Prostate gland (tissue), 2 donors: ENCODE measurements at places on chromosomes 1 and 21.

- DNase-seq = peak; percentile 10
Observed at GRCh38 chr1:230632273-230632873, 9.9 kb upstream of the COG2 start.

- no peak for DNase-seq
Observed at GRCh38 chr1:232766904-232767303, 38.3 kb upstream of the MAP10 start.

DNA sequence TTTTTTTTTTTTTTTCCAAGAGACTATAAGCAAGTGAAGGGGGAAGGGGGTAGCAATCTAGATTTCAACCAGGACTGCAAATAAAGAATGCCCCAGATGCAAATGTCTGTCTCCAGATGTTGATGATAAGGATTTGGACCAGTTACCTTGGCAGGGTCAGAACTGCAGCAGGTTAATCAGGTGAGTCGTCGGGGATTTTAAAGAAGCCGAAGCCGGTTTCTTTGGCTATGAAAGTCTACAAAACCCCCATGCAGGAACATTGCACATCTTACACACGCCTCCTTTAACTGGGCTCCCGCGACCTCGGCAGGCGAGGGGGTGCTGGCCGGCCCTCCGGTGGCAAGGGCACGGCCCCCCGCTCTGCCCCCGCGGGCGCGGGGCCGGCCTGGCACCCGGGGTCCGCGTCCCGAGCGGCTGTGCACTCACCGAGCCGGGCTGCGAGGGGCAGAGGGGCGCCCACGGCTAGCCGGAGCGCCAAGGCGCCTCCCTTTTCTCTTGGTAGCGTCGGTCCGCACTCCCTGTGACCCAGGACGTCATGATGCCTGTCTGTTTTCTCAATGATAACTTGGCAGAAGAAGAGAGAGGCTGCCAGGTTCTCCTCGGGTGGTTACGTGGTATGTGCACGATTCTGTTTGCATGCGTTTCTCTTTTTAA, 366.3 kb upstream of the ESRRG start:
- DNase-seq = peak; percentile 51

DNA sequence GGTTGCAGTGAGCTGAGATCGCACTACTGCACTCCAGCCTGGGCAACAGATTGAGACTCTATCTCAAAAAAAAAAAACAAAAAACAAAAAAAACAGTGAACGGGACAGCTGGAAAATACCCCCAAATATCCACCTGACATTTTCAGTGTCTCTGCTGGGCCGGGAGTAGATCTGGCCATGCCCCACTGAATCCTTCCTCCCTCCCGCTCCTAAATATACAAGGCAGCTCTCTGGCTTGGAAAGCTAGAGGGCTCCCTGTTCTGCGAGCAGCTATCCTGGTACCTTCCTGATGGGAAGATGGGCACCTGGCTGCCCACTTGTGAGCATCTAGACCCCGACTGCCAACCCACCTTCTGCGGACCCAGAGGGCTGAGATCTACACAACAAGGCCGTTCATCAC, 21.4 kb downstream of the SPSB1 start:
- DNase-seq = no peak

GRCh38 chr1:157155658-157156057, 17.5 kb upstream of the ETV3 start:
- no peak for DNase-seq

GRCh38 chr1:28031173-28031572, 57.2 kb downstream of the EYA3 start:
- no peak for DNase-seq

DNA sequence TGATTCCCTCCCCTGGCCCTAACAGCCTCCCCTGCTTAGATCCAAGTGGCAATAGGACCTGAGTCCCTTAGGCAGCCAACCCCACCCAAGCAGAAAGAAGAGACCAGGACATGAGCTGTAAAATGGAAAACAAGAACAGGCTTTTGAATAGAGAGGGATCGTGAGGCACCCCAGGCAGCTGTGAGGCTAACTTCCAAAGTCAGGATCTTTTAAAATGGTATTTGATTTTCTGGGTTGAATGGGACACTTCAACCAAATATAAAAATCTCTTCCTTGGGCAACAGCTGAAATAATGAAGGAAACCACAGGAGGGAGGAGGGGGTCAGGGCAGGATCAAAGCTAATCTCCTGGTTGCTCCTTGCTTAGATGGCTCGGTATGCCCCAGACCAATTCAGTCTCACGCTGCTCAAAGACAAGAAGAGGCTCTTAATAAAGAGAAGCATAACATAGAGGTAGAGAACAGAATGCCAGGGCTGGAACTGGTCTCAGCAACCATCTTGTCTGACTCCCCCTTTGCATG, 28.6 kb upstream of the AVPR1B start:
- DNase-seq = no peak

DNA sequence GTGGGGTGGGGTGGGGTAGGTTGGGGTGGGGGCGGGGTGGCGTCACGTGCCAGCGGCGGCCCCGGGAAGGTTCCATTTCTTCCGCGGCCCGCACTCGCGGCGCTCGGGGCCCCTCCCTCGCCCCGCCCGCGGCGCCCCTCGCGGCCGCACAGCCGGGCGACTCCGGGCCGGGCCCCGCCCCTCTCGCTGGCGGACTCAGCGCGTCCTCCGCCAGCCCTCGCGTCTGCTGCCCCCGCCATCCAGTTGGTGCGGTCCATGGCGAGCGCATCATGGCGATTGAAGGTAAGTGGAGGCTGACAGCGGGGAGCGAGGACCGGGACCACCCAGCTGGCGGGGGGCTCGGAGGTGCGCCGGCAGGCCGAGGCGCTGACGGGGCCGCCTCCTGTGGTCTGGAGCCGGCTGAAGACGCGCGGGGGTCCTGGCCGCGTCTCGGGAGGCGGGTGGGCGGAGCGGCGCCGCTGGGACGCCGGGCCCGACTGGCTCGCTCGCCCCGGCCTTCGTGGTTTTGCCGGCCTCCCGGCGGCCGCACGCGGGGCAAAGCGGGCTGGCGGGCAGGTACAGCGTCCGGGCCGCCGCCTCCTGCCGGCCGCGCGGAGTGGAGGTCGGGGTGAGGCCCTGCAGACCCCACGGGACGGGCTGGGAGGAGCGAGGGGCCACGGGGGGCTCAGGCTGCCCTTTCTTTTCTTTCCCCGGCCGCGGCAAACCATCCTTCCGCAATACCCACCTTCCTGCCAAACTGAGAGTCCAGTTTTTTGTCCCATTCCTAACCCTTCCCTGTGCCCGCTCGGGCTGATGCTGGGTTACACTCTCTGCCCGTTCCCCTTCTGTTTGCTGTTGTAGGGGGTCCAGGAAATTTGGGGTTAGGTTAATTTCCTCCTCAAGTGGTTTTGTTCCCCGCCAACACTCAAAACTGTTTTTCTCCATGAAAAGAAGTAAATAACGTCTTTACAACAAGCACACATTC, at the start of gene SYT14:
SYT14 (plus strand) TSS at position 222 of the 964 bp plus-strand sequence; CDS start at position 270, 48 bp downstream.
- no peak for DNase-seq

DNA sequence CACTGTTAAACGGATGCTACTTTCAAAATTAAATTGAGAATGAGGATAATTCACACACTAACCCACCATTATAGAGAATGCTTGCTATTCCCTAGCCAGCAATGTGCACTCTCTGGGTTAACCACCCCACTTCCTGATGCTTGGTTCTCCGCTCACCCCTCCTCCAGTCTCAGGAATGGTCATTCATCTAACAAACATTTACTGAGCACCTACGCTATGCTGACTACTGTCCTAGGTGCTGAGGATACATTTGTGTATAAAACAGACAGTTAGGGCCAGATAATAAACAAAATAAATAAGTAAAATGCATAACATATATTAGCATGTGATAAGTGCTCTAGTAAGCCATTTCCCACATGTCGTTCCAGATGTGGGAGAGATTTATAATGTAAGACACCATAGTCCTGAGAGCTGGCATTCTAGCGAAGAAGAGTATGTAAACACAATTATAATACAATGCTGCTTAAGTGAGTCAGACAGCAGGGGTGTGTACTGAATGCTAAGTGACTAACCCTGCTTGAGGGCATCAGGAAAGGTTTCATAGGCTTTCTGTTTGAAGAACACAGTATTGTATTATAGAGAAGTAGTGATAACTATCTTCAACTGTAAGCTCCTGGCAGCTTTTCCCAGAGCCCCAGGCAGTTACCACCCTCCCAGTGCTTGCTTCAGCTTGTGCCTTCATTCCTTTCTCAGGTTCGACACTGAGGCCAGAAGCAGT, 126.7 kb upstream of the CACHD1 start:
- DNase-seq = peak; percentile 88

DNA sequence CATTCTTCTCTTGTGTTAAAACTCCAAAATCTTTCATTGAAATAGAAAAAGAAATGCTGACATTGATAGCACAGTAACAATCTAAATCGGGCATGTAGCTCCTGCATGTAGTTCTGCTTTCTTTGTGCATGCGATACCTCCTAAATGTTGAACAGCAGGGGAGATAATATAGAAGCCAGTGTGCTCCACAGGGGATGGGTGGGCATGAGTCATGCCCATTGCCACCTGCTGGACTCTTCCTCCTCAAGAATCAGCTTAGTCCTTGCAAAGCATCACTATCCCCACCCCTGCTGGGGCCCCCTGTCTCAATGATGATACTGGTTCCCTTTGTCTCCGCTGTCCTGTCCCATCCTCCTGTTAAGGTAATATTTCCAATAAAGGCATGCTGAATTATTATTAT, 203.0 kb downstream of the RWDD3 start:
- DNase-seq = no peak

DNA sequence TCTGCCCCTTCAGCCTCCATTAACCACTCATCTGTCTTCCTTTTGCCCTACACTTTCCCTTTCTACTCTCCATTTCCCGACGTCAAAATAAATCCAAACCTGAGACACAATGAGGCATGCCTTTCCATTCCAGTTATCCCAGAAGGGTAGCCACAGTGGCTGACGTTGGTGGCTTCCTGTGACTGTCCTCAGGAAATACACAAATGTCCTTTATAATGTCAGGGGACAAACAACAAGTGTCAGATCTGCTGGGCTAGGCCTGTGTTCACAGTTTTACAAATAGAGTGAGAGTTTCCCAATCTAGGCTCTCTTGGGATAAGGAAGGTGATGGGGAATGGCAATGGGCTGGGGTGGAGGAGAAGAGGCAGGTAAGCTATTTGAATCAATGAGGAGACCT, 135.3 kb downstream of the BRINP2 start:
- DNase-seq = no peak

GRCh38 chr1:231487910-231488309, 40.6 kb upstream of the TSNAX start:
- DNase-seq = no peak

DNA sequence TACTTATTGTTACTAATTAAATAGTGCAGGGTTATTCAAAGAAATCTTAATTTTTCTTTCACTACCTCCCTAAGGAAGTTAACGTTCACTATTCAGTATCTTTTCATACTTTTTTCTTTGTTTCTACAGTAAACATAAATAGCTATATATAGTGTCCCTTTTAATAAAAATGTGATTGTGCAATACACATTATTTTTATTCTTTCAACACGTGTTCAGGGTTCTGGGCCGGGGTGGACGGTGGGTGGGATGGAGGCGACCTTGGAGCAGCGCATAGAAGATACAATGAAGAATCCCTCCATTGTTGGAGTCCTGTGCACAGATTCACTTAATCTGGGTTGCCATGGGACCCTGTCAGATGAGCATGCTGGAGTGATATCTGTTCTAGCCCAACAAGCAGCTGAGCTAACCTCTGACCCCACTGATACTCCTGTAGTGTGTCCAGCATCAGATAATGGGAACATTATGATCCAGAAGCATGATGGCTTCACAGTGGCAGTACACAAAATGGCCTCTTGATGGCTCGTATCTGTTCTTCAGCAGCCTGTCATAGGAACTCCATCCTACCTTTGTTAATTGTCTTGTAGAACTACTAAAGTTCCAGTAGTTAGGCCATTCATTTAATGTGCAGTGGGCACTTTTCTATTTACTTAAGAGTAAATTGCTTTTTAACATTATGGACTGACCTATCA, 155.9 kb upstream of the L1TD1 start:
- DNase-seq = no peak

GRCh38 chr1:15279576-15280230, 32.7 kb downstream of the FHAD1 start:
- no peak for DNase-seq

DNA sequence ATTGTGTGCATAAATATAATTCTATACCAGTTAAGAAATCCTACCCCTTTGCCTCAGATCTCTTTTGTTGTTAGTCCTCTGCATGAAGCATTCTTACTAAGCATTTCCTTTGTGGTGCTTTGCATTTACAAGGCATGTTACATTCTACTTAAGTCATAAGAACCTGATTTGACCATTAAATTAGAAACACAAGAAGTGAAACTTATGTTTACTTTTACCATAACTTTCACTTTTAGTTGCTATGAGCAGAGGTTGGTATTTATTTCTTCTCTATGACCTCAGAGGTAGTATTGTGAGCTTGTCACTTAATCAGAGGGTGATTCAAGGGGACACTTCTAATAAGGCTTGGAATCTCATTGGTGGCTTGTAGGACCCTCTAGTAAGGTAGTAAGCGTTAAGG, 9.0 kb downstream of the FAM20B start:
- no peak for DNase-seq

- DNase-seq = no peak
Observed at GRCh38 chr1:113965703-113966412, 13.4 kb upstream of the OLFML3 start.

DNA sequence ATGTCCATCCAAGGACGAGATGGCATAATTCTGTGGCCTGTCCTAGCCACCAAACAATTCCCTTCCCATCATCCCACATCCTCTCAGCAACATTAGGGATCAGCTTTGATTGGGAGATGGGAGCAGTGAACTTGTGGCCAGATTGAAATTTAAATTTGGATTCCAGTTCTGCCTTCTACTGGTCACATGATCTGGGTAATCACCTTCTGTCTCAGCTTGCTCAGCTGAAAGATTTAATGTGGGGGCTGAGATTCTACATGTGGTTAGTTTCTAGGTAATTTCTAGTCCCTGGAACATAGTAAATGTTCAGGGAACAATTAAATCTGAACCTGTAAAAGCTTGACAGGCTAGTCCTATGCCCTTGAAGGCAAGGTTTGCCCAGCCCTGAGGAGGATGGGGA, 3.2 kb downstream of the MYOCOS start:
- no peak for DNase-seq

GRCh38 chr1:237799762-237800474, 90.8 kb downstream of the ZP4 start:
- DNase-seq = no peak

- DNase-seq = no peak
Observed at GRCh38 chr1:193115629-193116227, 6.1 kb upstream of the CDC73 start.

DNA sequence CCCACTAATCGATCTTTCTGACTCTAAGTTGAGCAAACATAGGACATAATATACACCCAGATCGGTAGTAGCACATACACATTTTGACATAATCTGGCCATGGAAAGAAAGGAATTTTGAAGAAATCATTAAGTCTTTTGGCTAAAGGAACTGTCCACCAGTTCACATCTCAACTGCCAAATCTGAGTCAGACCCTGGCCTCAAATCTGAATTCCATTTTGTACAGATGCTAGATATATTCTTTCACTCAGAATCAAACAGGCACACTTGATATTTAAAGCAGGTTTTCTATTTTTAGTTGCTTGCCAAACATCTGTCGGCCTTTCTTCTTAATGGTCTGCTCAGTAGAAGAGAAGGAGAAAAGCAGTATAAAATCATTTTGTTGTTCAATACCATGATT, 281.8 kb downstream of the BARHL2 start:
- DNase-seq = no peak
